Pancreas (tissue), 10 donors: ENCODE measurements at places on chromosomes 16 and 17. TPM values are rescaled to one million over a fixed set of nuclear protein-coding genes. Genes with fewer than 3 reads are reported as not detected.

DNA sequence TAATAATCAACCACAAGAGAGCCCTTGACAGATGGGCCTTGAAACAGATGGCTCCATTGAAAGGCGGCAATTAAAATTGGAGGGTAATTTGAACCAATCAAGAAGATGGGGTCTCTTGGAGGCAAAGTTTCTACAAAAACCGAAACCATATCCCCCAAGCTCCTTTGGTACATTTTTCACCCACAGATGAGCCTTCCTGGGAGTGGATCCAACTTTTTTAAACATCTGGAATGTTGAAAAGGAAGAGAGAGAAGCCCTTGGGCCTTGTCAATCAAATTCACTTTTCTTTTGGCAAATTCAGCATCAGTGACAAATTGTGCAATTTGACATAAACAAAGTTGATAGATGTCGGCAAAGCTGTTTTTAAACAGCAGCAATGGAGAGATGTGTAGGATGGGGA, 13.2 kb upstream of the NUP93 start:
- no peaks in the 10 kb centered on the region for H3K4me1 ChIP-seq
- no peaks in the 10 kb centered on the region for H3K27me3 ChIP-seq
- no peaks in the 10 kb centered on the region for H3K36me3 ChIP-seq
- no peak for DNase-seq
- no peak overlapping the region for H3K4me3 ChIP-seq
- no peak overlapping the region for H3K27ac ChIP-seq

- no peak overlapping the region for H3K4me3 ChIP-seq
- DNase-seq, result no peak
- no peak overlapping the region for H3K27ac ChIP-seq
- H3K36me3 ChIP-seq, result no peaks in the 10 kb centered on the region
- no peaks in the 10 kb centered on the region for H3K27me3 ChIP-seq
- H3K4me1 ChIP-seq, result no peaks in the 10 kb centered on the region
Observed at GRCh38 chr17:15431196-15431595, 36.2 kb downstream of the CDRT4 start.

Gene TAC4
- polyA plus RNA-seq, result not detected

DNA sequence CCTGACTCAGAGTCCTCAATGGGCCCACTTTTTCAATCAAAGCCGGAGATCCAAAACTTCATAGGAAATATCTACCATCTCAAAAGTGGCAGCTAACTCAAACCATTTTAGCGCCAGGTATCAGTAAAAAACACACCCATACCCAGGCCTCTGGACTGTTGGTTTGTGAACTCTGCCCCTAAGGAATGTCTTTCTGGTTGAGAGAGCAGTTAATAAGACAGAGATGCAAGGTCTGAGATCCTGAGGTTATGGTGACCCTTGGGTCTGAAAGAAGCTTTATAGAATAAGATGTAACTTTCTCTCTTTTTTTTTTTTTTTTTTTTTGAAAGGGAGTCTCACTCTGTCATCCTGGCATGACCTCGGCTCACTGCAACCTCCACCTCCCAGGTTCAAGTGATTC, 350.5 kb downstream of the SOX9 start:
- H3K27ac ChIP-seq, result no peak overlapping the region
- no peaks in the 10 kb centered on the region for H3K36me3 ChIP-seq
- peaks cover 14% of the 10 kb centered on the region for H3K4me1 ChIP-seq
- no peak for DNase-seq
